ENCODE measurements at places on chromosomes 13 and 19.

GRCh38 chr13:58620176-58620575, 988.6 kb downstream of the PCDH17 start:
- no peak for DNase-seq

DNA sequence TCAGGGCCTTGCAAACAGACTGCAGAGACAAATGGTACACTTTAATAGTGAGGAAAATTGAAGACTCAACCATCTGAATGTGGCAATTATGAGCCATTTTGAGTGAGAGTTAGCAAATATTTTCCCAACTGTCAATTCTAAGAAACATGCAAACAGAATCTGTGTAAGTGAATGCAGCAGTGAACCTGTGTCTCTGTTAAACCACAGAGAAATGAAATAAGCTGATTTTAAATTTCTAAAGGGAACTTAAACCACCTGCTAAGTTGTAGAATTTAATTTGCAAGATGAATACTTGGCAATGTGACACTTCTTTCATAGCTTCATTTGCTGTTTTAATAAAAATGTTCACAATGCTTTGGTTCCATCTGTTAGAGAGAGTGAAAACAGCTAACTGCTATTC, 42.0 kb upstream of the TDRD3 start:
- no peak for DNase-seq

DNA sequence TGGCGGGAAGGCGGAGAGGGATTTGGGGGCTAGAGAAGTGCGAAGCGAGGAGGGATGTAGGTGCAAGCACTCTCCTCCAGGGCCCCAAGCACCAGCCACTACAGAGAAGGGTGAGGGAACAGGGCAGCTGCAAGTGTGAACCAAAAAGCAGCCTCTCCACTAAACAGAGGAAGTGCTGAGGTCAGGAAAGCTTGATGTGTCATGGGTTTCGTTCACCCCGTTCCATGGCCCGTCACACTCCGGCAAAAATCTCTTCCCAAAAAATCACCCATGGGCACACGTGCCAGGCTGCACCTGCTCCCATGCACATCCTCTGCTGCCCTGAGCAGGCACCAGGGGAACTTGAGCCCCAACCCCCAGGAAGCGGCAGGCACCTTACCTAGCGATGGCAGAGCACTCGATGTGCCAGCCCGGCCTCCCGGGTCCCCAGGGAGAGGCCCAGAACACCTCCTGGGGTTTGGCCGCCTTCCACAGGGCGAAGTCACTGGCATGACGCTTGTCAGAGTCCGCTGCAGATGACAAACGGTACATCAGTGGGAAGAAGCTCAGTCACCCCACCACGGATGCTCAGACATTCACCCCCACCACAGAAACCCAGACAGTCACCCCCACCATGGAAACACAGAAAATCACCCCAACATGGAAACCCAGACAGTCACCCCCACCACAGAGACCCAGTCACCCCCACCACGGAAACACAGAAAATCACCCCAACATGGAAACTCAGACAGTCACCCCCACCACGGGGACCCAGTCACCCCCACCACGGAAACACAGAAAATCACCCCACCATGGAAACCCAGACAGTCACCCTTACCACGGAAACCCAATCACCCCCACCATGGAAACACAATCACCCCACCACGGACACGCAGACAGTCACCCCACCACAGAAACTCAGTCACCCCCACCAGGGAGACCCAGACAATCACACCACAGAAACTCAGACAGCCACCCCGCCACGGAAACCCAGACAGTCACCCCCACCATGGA, 29.0 kb downstream of the CARS2 start:
- no peak for DNase-seq

- DNase-seq: peak; percentile 10
These were observed 22.1 kb downstream of the MYO9B start for GRCh38 chr19:17097593-17098126.

DNA sequence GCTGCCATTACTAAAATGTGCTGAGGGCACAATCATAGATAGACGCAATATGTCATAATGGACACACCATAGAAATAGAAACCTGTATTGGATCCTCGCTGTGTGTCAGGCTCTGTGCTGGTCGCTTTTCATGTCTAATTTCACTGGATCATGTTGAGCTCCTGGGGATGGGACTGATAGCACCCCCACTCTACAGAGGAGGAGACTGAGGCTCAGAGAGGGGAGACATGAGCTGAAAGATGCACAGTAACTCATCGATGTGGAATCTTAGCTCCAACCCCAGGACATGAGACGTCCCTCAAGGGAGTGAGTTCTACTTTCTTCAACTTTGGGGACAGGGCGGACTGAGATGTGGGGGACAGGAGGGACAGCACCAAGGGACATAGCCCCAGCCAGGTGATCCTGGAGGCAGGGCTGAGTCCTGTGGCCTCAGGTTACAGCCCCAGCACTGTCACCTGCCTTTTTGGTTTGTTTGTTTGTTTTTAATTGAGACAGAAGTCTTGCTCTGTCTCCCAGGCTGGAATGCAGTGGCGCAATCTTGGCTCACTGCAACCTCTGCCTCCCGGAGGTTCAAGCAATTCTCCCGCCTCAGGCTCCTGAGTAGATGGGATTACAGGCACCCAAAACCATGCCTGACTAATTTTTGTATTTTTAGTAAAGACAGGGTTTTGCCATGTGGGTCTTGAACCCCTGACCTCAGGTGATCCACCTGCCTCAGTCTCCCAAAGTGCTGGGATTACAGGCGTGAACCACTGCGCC, 6.6 kb upstream of the GIPC1 start:
- DNase-seq: no peak

DNA sequence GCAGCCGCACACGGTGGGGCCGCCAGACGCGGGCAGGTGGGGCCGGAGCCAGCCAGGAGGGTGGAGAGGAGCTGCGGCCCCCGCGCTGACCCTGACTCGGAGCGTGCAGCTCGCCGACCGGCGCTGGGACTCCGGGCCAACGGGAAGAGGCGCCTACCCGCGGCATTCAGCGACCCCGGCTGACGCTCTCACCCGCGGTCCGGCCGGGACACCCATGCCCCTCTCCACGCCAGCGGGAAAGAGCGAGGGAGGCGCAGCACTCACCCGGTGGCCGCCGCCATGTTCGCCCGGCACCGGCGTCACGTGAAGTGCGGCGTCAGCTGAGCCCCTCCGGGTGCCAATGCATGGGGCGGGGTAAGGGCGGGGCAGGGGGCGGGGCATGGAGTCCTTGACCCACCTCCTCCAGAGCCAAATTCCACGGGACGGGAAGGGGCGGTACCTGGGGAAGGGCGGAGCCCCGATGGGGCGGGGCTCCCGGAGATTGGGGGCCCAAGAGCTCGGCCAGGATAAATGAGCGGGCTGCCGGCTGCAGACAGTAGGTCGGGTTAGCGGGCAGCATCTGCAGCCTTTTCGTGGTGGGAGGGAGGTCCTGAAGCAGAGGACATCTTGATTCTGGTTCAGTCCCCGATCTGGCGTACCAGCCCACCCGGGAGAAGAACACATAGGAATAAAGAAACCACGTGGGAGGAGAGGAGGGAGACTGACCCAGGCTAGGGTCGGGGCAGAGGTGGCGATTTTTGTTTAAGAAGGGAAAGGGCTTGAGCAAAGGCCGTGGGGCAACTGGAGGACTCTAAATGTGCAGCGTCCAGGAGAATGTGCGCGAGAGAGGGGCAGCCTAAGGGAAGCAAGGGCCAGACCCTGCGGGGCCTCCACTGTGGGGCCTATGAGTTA, at the start of gene PEPD:
PEPD (minus strand) TSS at position 312 of the 891 bp plus-strand sequence; CDS start at position 281, 31 bp downstream.
- peak; percentile 57 for DNase-seq

- DNase-seq: no peak
These were observed 72.0 kb upstream of the KCTD15 start for GRCh38 chr19:33724721-33725060.

- DNase-seq: no peak
These were observed 60.2 kb upstream of the GTF2F2 start for GRCh38 chr13:45060062-45060461.

- no peak for DNase-seq
These were observed 810.4 kb downstream of the DACH1 start for GRCh38 chr13:71056581-71056980.
